Posterior cingulate gyrus (tissue), 11 donors: ENCODE measurements at places on chromosomes 16 and 17.

DNA sequence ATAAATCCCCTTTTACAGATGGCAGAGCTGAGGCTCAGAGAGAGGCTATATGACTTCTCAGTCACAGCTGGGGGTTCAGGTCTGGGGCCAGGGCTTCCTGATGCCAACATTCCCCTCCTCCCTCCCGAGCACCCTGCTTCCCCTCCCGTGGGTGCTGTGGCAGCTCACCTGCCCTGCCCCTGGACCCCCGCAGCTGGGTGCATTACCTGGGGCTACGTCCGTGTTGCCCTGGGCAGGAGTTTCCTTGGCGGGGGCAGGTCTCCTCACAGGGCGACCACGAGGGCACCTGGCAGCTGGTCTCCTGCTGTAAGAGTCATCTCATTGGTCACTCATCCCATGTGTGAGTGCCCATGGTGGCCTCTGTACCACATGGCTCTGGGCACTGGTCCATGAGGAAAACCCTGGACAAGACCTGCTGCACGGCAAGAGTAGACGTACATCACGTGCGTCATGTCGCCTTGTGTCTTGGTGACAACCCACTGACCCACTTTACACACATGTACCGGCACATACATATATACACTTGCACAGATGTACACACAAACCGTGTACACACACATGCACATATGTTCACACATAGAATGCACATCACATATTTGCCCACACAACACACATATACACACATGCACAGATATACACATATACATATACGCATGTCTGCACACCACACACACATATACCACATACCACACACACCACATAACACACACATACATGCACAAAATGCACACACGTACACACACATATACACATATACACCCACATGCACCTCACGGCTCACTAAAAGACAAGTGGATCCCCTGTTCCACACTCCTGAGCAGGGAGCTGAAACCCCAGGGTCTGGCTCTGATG is 134.0 kb downstream of the FOXL1 start:
- DNase-seq: no peak

DNA sequence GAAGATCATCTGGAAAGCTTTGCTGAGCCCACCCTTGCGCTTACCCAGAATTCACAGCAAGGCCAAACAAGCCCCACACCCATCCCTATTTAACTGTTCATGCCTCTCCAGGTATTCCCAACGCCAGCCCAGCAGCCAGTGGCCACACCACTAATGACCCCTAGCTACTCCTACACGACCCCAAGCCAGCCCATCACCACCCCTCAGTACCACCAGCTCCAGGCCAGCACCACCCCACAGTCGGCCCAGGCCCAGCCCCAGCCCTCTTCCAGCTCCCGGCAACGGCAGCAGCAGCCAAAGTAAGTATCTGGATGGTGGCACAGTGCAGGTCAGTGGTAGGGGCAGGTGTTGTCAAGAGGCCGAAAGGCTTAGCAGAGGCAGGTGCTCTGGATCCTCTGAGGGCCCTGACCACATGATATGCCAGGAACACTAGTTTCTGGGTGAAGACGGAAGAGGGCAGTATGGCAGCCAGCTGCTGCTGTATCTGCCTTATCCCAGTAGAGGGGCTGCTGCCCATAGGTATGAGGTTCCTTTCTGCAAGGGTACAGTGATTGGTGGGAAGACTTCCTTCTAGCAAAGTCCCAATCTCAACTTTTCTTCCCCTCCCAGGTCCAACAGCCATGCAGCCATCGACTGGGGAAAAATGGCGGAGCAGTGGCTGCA is 10.7 kb downstream of the PROCA1 start:
- DNase-seq: no peak

DNA sequence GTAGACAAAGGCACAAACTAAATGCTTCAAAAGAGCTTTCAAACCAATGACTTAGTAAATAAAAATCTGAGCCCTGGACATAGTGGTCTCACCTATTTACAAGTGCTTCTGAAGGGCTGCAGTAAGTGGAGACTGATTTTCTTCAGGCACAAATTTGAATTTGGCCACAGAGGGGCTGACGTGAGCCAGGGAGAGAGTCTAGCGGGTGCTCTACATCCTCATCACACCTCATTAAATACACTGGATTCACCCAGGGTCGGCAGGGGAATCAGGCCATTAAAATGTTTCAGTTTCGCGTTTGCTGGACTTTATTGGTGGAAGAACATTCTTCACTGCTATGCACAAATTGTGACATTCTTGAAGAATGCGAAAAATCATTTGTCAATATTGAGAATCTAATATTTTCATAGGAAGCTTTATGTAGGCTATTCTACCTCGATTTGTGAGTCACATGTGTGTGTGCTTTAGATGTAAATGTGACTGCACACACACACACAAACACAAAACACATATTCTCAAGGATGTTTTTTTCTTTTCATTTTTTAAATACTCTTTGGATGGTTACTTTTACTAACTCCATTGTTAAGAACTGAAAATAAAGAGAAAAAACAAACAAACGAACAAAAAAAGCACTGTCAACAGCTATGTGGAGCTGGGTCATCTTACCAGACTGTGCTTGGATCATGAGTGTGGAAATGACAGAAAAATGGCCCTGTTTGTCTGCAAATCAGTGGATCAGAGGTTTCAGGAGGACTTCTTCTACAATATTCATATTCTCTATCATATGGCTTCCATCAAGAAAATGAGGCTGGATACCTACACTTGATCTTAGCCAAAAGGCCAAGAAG is 58.9 kb downstream of the CDH11 start:
- no peak for DNase-seq

DNA sequence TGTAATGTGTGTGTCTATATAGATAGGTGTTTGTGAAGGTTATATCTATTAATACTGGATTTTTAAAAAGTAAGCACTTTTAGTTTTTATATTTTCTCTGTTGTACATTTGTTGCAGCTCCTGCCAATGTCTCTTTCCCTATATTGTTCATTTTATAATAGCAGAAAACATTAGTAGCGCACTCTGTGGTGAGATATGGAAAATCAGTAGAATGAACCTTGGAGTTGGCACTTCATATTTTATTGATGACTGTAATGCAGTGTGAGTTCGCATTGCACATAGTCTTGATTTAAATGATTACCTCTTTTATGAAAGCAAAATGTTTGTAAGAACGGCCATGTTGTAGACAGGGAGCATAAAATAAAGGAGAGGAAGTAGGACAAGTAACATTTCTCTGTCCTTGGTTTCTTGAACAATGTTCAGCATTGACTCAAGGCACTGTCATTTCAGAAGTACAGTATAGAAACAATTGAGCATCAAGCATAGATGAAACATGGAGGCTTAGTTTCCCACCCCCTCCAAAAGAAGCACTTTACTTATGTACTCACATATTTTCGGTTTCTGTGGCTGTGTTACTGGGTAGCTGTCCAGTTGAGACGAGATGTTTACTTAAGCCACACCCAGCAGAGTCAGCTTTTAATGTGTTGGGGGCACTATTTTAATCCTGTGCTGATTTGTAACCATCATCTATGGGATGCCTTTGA is 74.0 kb downstream of the TANC2 start:
- no peak for DNase-seq

- DNase-seq: peak; percentile 82
Measured at GRCh38 chr17:45228763-45229539, 7.3 kb downstream of the FMNL1 start.

DNA sequence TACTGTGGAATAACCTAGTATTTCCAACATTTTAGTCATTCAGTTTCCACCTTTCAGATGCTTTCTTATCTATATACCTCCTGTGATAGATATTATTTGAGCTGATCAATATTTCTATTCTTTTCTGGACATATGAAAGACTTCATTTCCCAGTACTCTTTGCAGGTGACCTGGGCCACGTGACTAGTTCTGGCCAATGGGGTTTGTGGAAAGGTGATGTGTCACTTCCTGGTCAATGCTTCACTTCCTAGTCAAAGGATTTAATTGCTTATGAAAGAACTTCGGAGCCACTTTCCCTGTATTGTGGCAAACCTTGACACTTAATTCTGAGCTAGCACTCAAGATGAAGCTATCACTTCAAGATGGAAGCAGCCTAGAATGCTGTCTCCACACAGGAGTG is 248.9 kb upstream of the FOXF1 start:
- no peak for DNase-seq

DNA sequence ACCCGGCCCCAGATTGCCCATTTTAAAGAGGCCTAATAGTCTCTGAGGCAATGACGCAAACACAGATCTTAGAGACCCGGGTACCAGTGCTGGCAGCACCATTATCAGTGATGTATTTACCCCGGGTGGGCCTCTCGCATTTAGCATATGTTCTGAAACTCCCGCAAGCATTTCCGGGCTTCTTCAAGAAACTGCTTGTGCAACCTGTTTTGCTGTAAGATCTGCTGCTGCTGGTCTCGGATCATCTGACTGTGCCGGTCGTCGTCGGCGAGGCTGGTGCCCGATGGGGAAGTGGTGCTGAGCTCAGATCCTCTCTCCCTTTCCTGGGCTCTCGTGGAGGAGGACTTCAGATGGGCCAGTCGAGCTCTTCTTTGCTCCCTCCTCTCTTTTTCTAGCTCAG is 12.5 kb downstream of the CEP295NL start:
- DNase-seq: no peak

GRCh38 chr16:49502136-49502881 is 128.7 kb downstream of the C16orf78 start:
- DNase-seq: no peak

GRCh38 chr17:10294180-10294579 is 78.6 kb downstream of the MYH13 start:
- DNase-seq: no peak

GRCh38 chr16:89041571-89042481 is 51.8 kb upstream of the ACSF3 start:
- no peak for DNase-seq

- DNase-seq: no peak
Measured at GRCh38 chr16:10888320-10888937, 11.4 kb downstream of the CIITA start.

DNA sequence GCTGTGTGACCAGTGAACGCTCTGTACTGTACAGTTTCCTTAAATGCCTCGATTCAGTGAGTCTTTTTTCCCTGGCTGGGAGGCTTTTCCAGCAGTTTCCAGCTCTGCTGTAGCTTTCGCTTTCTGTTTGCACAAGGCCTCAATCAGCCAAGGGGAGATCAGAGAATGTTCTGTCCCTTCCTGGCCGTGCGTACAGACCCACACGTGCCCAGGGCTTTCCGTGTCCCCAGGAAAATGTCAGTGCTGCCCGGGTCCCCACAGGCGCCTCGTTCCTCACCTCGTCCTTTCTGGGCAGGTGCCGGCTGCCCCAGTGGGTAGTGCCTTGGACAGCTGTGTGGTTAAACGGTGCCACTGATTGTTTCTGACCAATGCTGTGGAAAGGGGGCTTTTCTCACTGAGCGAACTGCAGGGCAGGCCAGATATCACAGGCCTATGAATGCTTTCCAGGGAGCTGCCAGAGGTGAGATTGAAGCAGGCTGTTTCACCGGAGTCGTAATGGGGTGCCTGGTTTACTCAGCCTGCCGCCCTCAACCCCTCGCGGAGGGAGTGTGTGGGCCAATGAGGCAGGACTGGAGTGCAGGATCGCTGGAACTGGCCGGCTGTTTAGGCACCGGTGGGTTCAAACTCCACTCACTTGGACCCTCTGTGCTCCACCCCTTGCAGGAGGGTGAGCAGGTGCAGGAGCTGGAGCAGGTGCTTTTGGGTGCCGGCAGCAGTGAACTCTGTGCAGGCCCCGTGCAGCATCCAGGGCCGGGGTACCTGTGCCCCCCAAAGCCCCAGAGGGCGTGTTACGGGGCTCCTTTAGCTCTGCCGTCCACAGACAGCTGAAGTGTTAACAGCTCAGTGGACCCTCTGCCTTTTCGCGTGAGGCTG is 44.4 kb downstream of the ZNF778 start:
- peak; percentile 77 for DNase-seq

DNA sequence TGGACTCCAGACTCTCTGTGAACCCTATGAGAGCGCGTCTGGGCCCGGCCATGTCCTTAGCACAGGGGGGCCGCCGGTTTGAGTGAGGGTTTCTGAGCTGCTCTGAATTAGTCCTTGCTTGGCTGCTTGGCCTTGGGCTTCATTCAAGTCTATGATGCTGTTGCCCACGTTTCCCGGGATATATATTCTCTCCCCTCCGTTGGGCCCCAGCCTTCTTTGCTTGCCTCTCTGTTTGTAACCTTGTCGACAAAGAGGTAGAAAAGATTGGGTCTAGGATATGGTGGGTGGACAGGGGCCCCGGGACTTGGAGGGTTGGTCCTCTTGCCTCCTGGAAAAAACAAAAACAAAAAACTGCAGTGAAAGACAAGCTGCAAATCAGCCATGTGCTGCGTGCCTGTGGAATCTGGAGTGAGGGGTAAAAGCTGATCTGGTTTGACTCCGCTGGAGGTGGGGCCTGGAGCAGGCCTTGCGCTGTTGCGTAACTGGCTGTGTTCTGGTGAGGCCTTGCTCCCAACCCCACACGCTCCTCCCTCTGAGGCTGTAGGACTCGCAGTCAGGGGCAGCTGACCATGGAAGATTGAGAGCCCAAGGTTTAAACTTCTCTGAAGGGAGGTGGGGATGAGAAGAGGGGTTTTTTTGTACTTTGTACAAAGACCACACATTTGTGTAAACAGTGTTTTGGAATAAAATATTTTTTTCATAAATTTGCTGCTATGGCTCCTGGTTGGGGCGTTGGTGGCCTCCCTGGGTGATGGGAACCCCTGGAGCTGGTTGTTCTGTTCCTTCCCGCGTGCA is 23.1 kb downstream of the STAT5A start:
- DNase-seq: no peak

GRCh38 chr16:1723450-1724147 is 17.6 kb downstream of the MAPK8IP3 start:
- DNase-seq: peak; percentile 55

DNA sequence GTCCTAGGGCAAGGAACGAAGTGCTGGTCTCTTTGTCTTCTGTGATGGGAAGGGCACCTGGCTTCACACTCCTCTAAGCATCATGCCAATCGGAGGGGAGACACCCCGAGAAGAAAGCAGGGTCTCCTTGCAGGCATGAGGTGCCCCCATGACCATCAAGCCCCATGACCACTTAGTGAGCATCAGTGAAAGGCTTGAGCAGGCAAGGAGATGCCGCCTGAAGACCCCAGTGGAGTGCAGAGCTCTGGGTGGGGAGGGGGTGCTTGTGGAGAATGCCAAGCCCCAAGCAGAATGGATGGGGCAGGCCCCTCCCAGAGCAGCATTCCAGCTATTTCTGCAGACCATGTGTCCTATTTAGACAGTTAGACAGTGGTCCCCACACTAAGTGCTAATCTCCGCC is 232.7 kb upstream of the TNRC6C start:
- DNase-seq: no peak

DNA sequence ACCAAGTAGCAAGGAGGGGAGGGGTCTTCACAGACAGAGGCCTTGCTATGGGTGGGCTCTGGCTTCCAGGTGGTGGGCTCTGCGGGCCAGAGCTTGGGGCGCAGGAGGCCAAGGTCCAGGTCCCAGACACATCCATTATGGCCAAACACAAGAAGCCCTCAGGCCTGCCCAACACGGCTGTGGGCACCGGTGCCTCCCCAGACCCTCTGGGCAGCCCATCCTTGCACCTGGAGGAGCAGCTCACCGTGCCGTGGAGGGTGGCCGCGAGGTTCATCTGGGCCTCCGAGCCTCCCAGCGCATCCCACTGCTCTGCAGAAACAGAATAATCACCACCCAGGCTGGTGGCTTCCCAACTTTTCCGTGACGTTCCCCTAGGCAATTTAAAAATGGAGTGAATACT is 55.9 kb downstream of the TBC1D16 start:
- peak; percentile 70 for DNase-seq

- no peak for DNase-seq
Measured at GRCh38 chr17:11486868-11487310, 111.4 kb upstream of the DNAH9 start.

- DNase-seq: no peak
Measured at GRCh38 chr16:85259832-85260167, 147.5 kb upstream of the CIBAR2 start.

GRCh38 chr16:84785843-84786581 is 33.8 kb upstream of the CRISPLD2 start:
- DNase-seq: peak; percentile 84
